Activated CD4-positive, alpha-beta T cell treated with anti-CD3 and anti-CD28 coated beads, Interleukin-2, amount 50 U/mL, for 1 hour (primary cell): ENCODE measurements at places on chromosomes 11 and 22.

GRCh38 chr11:79173615-79174014, 267.2 kb downstream of the TENM4 start:
- DNase-seq: no peak

- DNase-seq: no peak
Measured at GRCh38 chr11:88508759-88509581, 171.4 kb upstream of the CTSC start.

DNA sequence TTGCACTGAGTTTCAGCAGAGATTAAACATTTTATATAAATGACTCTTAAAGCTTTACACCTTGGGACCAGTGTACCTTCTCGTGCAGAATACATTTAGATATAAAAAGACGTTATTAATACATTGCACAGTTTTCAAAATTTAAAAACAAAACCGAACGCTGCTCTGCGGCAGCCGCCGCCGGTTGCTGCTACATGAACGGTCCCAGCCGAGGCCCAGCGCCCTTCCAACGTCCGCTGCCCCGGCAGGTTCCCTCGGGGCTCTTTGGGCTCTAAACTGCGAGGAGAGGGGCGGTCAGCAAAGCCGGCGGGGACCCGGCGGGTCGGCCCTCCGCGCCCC, 2.0 kb downstream of the CDKN1C start:
- DNase-seq: no peak

DNA sequence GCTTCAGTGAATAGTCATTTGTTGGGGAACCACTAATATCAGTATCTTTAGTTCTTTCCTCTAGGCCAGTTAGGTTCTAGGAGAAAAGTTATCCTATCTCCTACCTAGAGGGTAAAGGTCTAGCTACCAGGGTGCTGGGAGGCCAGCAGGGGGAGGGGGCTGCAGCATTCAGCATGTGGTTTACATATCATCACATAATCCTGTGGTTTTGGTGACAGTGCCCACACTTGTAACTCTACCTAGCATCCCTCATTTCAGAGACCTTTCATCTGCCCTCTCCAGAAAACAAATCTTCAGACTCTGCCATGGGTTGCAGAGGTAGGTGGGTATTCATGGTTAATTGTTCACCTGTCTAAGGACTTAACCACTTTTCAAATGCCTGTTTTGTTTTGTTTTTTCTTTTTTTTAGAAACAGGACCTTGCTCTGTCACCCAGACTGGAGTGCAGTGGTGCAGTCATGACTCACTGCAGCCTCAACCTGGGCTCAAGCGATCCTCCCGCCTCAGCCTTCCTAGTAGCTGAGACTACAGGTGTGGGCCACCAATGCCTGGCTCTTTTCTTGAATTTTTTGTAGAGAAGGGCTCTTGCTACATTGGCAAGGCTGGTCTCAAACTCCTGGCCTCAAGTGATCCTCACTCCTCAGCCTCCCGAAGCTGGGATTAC, 146.8 kb downstream of the ENTHD1 start:
- DNase-seq: peak; percentile 8

DNA sequence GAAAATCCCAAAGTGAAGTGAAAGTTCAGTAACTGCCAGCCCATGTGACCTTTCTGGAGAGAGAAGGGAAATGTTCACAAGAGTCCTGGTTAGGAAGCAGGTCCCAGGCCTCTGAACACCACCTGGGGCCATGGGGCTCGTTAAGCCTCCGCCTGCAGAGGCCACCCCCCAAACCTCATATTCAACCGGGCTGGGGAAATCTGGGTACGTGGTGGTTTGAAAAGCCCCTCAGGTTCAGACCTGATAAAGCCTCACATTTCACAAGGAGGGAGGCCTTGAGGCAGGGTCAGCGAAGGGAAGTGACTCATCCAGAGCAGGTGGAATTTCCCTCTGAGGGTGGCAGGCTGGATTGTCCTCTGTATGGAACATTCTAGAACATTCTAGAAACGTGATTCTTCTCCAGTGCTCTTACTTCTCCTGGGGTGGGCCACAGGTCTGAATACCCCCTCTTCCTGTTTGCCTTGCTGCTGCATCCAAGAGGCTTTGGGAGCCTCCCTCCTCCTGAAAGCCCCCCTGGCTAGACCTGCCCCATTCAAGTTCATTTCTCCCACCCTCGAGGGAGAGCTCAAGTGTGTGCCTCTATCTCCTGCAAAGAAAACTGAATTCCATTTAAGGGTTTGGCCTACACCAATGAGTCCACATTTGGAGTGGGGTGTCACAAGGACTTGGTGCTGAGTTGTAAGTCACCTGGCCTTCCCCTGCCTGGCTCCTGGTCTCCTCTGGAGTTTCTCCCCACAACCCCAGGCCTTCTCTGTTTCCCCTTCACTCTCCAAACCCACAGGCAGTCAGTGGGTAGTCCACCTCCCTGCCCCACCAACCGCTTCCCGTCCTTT, 6.3 kb downstream of the FXYD2 start:
- DNase-seq: no peak
